Fibroblast of skin of right quadriceps (primary cell): ENCODE measurements at places on chromosomes 1 and 21.

DNA sequence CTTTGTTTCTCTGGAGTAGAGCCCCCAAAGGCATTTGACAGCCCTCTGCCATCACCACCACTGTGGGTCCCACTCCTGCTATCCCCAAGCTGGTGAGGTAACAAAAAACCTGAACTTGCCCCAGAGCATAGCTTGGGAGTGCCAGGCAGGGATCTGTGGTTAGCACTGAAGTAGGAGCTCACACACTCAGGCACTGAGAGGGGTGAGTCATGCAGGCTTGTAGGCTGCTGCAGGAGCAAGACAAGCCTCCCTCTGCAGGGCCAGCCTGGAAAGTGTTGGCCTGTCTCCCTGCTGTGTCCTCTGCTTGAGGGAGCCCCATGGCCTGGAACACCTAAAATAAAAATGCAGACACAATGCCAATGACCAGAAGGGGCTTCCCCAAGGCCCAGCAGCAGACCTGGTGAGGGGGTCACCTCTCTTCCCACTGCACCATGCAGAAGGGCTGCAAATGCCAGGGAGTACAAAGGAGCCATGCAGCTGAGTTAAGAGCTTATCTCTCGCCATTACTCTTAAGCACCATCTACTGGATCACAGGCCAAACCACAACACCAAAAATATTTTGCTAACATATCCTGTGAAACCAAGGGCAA is 108.9 kb upstream of the POGK start:
- DNase-seq: no peak

GRCh38 chr1:210696709-210697108 is 368.0 kb downstream of the HHAT start:
- no peak for DNase-seq

GRCh38 chr1:24084050-24084449 is 27.9 kb downstream of the MYOM3 start:
- no peak for DNase-seq

DNA sequence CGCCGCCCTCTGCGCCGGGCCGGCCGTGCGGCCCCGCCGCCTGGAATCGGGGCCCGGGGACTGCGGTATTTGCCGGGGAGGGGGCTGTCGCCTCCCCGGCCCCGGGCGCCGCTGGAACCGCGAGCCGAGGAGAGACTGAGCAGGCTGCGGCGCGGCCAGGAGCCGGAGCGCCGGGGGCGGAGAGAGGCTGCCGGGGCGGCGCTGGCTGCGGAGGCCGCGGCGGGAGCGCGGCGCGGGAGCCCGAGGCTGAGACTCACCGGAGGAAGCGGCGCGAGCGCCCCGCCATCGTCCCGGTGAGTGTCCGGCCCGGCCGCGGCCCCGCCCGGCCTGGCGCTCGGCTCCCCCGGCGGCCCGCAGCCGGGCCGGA is 746 bp downstream of the DYRK1A start:
- no peak for DNase-seq

- DNase-seq: peak; percentile 45
Measured at GRCh38 chr1:170864238-170864637, 71.1 kb upstream of the MROH9 start.

DNA sequence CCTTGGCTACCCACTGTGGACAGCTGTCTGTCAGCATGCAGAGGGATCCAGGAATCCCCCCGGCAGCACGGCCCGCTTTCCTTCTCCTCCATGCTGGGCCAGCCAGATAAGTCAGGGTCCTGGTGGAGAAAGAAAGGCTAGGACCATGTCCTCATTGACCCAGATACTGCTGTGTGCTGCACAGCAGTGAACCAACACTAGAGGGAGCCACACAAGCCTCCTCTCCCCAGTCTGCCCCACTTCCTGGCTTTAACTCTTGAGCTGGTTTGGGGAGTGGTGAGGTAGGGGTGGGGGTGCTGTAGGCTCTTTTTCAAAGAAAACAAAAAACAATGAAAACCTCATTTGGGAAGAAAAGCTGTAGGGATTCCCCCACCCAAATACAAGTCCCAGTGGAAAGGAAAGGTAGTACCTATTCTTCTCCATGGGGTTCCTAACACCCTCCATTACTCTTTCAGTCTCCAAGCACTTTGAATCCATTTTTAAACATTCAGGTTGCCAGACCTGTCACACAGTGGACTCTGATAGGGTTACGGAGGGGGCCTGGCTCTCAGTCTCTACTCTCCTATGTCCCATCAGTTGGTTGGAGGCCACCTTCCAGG is 84.9 kb upstream of the CD1D start:
- DNase-seq: no peak

GRCh38 chr1:31696242-31696641 is 7.6 kb downstream of the COL16A1 start:
- DNase-seq: no peak
